ENCODE measurements at places on chromosomes 3 and 15. TPM values are rescaled to one million over a fixed set of nuclear protein-coding genes. Genes with fewer than 3 reads are reported as not detected.

The CAMP gene
- total RNA-seq: 0.12 TPM

The SCAANT1 gene
- total RNA-seq: not detected

The MORC1 gene
- not detected for total RNA-seq

The DLG1 gene
- 18.5 TPM for total RNA-seq

The CXCR6 gene
- total RNA-seq: not detected

The SLC28A2 gene
- not detected for total RNA-seq

The LNP1 gene
- 0.80 TPM for total RNA-seq

The A4GNT gene
- not detected for total RNA-seq

The CELF6 gene
- total RNA-seq: 0.23 TPM

The MUC13 gene
- total RNA-seq: 7.0 TPM

The AKAP13 gene
- total RNA-seq: 145 TPM

The FAM162A gene
- 31.0 TPM for total RNA-seq

The DPH6 gene
- 15.2 TPM for total RNA-seq

The CEP19 gene
- 3.1 TPM for total RNA-seq

The IL5RA gene
- not detected for total RNA-seq

The GNB4 gene
- total RNA-seq: 17.2 TPM

The CNTN3 gene
- not detected for total RNA-seq

The WDR73 gene
- 33.4 TPM for total RNA-seq

The CLDN11 gene
- total RNA-seq: 0.15 TPM

The SEMA3G gene
- total RNA-seq: 0.06 TPM

The MYRIP gene
- total RNA-seq: not detected

The RBP2 gene
- not detected for total RNA-seq

The STAB1 gene
- total RNA-seq: 0.07 TPM

The SV2B gene
- 0.13 TPM for total RNA-seq

The SLC25A20 gene
- 10.7 TPM for total RNA-seq

The LPP gene
- 9.3 TPM for total RNA-seq

The C3orf85 gene
- total RNA-seq: not detected

The TMEM212 gene
- total RNA-seq: not detected

The FAM174B gene
- 10.0 TPM for total RNA-seq

The GPR156 gene
- total RNA-seq: 0.39 TPM

The FOXB1 gene
- total RNA-seq: not detected

The CHST2 gene
- total RNA-seq: 1.3 TPM

The FRMD4B gene
- total RNA-seq: 0.85 TPM

The DNASE1L3 gene
- 0.08 TPM for total RNA-seq

The SERINC4 gene
- 0.09 TPM for total RNA-seq

The IQCH gene
- total RNA-seq: 1.6 TPM

The TMEM39A gene
- 21.8 TPM for total RNA-seq

The NPAP1 gene
- not detected for total RNA-seq

The CKMT1B gene
- total RNA-seq: 3.4 TPM

The FRMD5 gene
- total RNA-seq: 2.1 TPM

The CD96 gene
- not detected for total RNA-seq

The FANCD2OS gene
- not detected for total RNA-seq

The ZNF860 gene
- 1.5 TPM for total RNA-seq

The CAPN3 gene
- total RNA-seq: 0.22 TPM

The RTP3 gene
- not detected for total RNA-seq

The FAH gene
- 33.2 TPM for total RNA-seq
